ENCODE measurements at places on chromosomes 7 and 10.

DNA sequence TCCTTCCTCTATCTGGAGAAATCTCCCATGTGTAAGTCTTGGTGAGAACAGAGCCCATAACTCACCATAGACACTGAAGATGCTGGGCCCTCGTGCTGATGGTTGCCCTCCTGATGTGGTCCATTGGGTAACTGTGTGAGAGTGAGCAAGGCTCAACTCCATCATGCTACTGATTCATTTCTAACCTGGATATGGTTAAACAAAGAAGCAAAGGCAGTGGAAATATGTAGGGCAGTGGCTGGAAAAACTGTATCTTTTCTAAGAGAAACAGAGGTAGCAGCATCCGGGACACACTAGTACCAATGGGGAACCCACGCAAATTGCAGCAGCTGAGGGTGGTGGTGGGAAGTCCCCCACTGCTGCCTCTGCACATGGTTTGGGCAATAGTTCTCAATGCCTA, 221.7 kb downstream of the KLF6 start:
- no peak for DNase-seq

DNA sequence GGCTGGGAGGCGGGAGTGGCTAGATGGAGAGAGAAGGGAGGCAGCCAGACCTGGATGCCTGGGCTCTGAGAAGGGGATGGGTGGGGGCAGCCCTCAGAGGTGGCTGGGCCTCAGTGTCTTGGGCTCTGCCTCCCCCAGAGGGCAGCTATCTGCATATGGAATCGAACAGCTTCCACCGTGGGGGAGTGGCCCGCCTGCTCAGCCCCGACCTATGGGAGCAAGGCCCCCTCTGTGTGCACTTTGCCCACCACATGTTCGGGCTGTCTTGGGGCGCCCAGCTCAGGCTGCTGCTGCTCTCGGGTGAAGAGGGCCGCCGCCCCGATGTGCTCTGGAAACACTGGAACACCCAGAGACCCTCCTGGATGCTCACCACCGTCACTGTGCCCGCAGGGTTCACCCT, 3.3 kb downstream of the ZAN start:
- DNase-seq: no peak

- no peak for DNase-seq
These were observed 1.1 kb upstream of the ACTR3C start for GRCh38 chr7:150324373-150324961.

DNA sequence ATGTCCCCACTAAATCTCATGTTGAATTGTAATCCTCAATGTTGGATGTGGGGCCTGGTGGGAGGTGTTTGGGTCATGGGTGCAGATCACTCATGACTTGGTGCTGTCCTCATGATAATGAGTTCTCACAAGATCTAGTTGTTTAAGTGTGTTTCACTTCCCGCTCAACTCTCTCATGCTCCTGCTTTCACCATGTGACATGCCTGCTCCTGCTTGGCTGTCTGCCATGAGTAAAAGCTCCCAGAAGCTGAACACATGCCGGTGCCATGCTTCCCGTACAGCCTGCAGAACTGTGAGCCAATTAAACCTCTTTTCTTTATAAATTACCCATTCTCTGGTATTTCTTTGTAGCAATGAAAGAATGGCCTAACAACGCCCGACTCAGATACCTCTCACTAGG, 6.2 kb upstream of the PSTK start:
- DNase-seq: no peak

GRCh38 chr7:131574741-131575140, 18.3 kb upstream of the PODXL start:
- DNase-seq: no peak

DNA sequence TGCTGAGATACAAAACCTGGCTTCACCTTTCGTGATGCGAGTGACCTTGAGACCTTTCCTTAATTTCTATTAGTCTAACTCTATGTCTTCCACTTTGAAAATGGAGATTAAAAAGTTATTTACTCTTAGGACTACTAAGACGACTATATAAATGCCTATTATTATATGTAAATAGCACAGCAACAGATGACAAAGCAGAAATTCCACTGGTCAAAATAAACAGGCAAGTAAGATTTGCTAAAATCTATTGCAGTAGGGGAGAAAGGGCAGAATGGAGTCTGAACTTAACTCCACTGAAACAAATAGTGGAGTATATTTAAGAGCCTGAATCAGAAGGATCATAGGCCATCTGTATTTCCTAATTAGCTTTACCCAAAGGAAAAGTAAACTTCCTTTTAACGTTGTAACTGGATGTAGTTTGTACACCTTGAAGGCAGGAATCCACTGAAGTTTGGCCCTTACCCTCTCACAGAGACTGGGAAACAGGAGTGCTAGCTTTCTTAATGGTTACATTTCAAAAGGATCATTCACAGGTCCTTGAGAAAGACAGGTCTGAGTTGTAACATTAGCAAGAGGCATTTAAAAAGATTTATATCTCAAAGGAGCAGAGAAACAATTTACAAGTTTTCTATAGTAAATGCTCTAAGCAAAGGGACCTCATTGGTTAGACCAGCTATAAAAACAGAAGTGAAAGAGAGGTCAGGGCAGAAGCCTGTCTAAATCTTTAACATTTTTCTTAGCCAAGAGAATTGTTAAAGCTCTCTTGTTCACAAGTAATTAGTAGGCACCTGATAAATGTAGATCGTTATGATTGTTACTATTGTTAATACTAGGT, 332.5 kb downstream of the ZWINT start:
- no peak for DNase-seq

DNA sequence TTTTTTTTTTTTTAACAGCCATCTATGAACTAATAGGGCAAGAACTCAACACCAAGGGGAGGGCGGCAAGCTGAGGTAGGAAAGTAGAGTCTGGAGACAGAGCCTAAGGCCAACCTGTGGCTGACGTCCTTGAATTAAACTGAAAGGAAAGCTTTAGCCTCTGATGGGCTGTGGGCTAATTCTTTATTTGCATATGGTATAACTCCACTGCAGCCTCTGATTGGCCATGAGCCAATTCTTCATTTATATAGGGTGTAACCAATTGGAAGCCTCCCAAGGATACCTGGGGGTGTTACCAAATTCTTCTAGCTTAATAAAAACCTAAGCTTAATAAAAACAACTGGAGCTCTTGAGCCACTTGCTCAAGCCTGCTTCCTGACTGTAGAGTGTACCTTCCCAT, 10.3 kb downstream of the TYW1 start:
- no peak for DNase-seq

- no peak for DNase-seq
These were observed 25.6 kb downstream of the PRF1 start for GRCh38 chr10:70576803-70577517.

- no peak for DNase-seq
These were observed 129.6 kb downstream of the BICC1 start for GRCh38 chr10:58642283-58642682.

DNA sequence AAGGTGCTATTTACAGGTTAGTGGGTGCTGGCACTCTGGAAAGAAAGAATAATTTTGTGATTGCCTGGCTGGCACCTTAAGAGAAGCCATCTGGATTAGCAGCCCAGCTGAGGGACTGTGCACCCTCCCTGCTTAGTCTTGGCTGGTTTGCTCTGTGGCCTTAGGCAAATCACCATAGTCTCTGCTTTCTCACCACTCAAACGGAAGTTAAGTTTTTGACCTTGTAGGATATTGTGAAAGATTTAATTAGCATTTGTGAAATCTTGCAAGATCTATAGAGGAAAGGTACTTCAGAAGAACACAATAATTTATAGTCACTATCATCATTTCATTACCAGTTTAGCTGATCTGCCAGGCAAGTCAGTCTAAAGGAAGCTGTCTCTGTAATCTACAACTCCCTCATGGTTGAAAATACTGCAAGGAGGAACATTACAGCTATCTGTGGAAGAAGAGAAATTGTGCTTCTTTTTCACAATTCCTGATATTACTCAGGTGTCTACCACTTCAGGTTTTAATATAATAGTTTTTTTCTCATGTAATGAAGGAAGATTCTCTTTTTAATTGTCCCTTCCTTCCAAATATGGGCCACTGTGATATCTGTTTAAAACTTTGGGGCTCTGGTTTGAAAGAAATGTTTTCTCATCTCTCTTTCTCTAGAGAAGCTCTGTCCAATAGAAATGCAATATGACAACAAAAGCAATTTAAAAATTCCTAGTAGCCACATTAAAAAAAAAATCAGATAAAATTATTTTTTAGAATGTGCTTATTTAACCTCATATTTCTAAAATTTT, 219.6 kb downstream of the PTEN start:
- DNase-seq: no peak

DNA sequence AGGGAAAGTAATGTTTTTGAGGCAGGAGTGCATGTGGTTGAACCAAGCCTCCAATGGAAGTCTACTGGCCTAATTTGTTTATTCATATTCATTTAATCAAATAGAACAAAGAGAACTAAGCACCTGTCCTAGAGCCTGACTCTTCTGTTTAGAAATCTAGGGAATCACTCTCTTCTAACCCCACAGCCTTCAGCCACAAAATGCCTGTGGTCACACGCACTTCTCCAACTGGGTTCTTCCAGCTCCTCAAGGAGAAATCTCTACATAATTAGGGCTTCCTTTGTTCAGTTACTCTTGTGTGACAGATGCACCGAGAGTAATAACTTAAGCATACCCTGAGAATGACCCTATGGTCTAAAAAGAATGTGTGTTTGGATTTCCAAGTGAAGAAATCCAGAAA, 133.7 kb upstream of the NAMPT start:
- no peak for DNase-seq

DNA sequence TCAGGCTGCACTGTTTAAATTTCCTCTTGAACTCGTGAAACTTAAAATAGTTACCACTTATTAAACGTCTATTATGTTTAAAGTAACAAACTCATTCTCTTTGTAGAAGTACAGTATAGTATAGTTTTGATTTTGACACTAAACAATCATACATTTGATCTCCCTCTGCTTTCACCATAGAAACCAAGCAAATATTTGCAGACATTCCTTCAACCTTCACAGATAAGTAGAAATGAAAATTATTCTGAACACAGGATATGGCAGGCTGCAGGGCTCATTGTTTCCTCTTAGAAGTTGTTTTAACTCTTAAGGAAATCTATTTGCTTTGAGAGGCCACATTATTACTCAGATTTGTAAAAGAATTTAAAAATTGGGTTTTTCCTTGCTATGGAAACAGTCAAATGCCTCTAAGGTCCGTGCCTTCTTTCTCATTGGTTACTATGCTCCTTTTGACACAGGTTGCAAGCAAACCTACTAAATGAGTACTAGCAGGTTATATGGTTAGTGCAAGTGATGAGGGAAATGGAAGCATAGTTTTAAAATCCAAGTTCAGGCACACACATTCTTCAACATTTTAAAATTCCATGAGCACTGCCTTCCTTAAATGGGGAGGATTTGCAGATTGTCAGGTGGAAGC, 92.8 kb upstream of the FAM133B start:
- DNase-seq: no peak

- no peak for DNase-seq
These were observed 30.2 kb downstream of the GRIFIN start for GRCh38 chr7:2445898-2446555.

GRCh38 chr7:159229683-159230475, 85.2 kb upstream of the VIPR2 start:
- DNase-seq: no peak

DNA sequence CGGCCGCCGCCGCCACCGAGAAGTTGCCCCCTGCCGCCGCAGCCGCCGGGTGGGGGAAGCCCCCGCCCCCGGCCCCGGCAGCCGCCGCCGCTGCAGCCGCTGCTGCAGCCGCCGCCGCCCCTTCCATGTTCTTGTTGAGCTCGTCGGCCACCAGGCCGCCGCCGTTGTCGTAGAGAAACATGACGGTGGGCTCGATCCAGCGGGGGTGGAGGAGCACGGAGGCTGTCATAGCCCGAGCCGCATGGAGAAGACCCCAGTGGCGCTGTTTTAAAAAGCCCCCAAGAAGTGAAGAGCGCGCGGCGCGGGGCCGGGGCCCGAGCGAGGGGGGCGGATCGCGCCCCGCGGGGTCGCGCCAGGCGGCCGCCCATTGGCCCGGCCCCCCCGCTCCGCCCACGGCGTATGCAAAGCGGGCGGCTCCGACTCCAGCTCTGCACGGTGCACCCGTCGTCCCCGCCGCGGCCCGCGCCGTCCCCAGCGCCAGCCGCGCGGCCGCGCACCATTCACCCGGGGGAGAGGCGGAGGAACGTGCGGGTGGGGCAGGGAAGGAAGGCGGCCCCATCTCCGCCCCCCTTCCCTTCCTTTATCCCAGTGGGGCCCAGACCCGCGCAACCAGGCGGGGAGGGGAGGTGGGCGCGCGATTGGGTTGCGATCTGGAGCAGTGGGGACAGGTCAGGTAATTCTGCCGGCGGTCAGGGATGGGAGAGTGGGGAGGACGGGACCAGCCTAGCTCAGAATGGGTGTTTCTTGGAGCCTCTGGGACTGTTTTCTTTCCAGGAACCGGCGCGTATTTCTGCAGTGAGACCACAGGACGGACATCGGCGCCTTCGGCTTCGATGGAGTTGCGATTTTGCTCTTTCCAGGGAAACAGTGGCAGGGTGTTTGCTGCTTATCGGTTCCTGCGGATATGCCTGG, at the start of gene HOXA13:
Gene HOXA13, minus strand, starts transcription at position 243 of the 912 bp plus-strand sequence. Its CDS starts 14 bp downstream, at position 229.
- DNase-seq: no peak

DNA sequence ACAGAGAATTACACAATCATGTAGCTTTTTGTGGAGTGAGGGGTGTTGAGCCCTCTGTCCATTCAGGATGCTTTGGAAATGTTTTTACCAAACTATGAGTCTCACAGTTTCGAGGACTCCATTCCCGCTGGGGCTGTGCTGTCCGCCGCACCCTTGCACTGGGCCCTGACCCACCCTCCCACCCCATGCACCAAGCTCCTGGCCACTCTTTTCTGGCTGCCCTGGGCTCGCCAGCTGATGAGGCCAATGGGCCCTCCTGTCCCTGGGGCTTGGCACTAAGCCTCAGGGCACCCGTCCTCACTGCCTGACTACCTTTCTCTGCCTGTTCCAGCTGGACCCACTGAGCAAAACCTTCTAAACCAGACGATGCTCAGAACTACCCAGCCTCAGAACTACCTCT, 332.1 kb downstream of the PTPRN2 start:
- no peak for DNase-seq

DNA sequence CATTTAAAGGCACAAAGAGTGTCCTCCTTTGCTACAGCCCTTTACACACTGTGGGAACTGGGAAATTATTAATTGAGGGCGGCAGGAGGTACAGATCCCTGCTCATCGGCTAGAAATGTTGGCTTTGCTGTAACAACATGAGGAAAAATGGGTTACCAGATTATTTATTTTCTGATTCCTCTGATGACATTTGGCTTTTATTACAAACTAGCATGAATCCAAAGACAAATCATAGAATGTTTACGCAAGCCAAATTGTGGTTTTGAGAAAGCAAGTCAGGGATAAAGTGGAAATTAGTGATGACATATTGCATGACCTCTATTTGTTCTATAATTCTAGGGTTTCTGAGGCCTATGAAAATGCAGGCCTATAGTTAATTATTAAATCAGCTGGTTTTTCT, 126.1 kb upstream of the TMEM196 start:
- no peak for DNase-seq

DNA sequence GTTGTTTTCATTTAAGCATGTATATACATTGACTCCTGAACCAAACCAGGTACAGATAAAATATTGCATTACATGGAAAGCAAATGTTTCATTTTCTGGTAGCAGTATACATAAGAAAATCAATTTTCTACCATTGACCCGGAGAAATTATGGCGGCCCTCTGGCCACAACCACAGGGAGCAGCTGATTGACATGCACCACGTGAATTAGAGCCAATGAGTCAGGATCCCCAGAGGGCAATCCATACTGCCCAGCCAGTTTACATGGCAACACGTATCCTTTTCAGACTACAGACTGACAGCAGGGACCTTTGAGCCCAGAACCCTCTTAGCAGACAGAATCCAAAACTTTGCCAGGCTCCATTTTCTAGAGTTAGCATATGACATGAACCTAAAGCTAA, 272.2 kb upstream of the NEBL start:
- no peak for DNase-seq

- DNase-seq: no peak
These were observed 89.2 kb upstream of the MKLN1 start for GRCh38 chr7:131238347-131238931.

GRCh38 chr10:113958631-113959382, 84.9 kb upstream of the ADRB1 start:
- DNase-seq: no peak
